ENCODE measurements at places on chromosomes 5 and 9.

- peak; percentile 37 for DNase-seq
Measured at GRCh38 chr9:100473276-100474081, 530 bp downstream of the TMEFF1 start.

- no peak for DNase-seq
Measured at GRCh38 chr9:75181750-75182149, 93.4 kb downstream of the OSTF1 start.

- DNase-seq = no peak
Measured at GRCh38 chr5:2699686-2700085, 51.8 kb downstream of the IRX2 start.

DNA sequence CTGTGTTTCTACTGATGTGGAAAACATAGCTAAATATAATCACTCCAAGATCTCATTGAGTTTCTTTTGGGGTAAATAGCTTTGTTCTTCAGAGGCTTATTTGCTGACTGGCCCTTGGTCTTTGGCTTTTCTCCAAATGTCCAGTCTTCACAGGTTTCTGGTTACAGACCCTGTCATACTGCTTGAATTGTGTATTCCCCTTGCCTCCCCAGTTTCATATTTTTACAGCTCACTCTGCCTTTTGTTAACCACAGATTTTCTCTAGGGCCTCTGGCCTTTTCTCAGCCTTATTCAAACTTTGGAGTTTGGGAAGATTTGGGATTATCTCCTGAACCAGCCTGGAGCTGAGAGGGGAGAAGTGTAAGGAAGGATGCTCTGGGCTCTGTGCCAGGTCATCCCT lies 23.9 kb downstream of the ISOC1 start:
- DNase-seq = no peak

DNA sequence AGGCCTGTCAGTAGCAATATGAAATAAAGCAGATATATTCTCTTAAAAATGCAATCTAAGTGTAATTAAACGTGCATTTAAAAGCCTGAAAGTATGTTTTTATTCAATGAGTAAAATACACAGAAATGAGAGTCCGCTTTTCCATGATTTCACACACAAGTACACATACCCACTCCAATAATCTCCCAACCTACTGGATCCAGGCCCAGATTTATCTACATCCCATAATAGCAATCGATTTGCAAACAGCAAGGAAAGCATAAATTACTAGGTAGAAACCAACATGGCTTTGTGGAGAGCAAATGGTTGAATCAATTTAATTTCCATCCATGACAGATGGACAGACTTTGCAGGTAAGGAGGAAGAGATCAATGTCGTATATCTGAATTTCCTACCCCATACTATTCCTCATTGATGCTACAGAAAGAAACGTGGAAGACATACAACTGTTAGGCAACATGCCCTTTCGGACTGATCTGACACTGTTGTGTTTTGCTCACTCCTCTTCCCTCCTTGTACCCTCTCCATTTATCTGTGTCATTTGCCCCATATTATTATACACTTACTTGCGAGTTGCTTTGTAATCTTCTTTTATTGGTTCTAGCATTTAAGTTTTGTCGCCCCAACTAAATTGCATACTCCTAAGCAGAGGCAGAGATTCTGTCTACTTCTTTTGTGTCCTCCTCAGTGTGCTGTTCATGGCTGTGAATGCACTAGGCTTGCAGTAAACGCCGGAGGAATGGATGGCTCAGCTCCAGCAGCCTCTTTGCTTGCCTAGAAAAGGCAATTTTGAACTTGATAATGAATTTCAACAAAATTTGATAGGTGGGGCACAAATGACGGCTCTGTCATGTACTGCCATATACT lies 133.6 kb downstream of the NFIB start:
- no peak for DNase-seq

DNA sequence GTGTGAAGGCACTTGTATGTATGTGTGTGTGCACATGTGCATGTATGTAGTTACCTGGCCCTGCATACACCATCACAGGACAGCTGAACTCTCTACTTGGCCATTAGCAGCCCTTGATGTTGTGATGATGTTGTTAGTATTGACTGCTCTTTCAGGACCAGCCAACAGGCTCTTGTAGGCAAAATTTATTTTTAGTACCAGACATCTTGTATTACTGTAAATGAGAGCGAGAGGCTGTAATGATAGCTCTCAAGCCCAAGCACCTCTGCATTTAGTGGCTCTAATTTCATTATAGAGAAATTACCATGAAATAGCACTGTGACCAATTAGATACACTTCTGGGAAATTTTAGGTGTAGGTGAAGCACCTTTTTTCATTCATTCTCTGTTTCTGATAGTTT lies 158.0 kb downstream of the SMARCA2 start:
- DNase-seq = no peak

GRCh38 chr9:118321788-118322187 lies 617.6 kb downstream of the TLR4 start:
- DNase-seq = no peak

- DNase-seq = no peak
Measured at GRCh38 chr9:113222482-113222841, 1.1 kb downstream of the SLC31A1 start.

DNA sequence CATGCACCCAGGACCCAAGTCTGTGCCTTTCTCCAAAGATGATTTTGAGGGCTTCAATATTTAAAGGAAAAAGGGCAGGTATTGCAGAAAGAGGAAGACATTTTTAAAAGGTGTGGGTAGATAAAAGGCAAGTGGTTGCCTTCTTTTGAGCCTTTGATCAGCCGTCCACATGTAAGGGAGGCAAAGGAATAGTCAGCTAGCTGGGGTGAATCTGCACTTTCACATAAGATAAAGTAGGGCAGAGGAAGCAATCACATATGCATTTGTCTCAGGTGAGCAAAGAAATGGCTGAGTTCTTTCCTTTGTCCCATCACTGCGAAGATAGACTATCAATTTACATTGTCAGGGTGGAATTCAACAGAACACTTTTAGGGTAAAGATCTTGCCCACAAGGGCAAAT lies 19.9 kb downstream of the MGAT1 start:
- no peak for DNase-seq

- no peak for DNase-seq
Measured at GRCh38 chr9:100785946-100786345, 208.1 kb downstream of the CAVIN4 start.

DNA sequence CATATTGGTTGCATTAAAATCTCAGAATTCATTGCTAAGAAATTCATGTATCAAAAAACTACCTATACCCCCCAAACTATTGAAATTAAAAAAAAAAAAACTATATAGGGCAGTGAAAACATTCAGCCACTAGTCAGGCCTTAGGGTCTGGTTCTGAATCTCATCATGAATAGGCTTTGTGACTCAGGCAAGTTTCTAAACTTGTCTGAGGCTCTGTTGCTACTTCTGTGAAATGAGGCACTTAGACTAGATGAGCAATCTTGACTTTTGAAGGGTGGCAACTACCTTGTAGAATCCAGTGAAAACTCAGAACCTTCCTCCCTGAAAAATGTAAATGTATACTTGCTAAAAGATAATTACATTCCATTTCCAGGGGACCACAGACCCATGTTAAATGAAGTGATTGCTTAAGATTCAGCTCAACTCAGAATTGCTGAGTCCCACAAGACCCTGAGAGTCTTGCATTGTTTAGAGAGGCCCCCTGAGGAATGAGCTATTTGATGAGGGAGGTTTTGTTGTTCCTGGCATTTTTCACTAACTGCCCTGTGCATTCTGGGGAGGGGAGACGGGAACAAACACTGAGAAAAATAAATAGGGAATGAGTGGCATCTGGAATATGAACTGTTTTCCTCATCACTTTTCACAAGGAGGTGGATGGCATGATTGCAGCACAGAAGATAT lies 29.5 kb downstream of the RAI14 start:
- no peak for DNase-seq

DNA sequence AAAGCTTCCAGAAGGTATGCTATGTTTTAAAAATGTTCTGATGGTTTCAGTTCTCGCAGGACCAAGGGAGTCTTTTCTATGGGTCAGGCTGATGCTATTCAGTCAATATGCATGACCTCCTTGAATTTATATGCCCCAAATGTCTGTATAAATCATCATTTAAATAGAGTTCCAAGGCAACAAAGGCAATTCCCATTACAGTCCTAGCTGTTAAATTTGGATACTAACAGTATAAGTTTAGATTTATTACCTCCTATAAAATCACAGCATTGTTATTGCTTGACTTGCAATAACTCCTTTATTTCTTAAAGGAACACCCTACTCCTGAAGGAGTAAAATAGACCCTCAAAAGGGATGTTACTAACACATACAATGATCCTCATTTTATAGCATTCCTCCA lies 387.7 kb upstream of the CHD1 start:
- no peak for DNase-seq

DNA sequence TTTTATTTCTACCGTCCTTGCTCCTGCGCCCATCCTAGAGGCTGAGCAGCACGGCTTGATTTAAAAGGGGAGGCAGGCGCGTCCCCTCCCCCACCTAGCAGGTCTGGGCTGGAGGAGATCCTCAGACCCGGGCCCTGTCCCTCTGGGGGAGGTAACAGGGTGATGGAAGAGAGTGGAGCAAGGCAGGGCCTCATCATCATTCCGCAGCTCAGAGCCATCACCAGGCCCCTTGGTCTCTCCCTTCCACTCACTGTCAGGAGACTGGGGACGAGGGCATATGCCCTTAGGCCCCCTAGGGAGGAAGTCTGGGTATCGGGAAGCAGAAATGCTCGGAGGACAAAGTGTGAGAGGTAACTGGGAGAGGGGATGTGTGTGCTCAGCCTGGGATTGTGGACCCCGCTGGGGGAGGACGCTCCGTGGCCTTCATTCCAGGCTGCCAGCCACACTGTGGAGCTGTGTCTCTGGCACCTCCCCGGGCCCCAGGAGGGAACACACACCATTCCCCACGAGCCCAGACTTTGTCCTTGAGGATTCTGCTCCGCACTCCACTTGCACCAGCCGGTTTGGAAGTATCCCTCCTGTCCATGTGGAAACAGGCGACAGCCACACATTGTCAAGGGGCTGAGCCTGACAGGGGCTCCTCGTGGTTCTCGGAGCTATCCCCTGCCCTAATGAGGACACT lies 761 bp downstream of the REEP2 start:
- no peak for DNase-seq

GRCh38 chr5:90476391-90476790 lies 1.7 kb downstream of the POLR3G start:
- DNase-seq = peak; percentile 29

DNA sequence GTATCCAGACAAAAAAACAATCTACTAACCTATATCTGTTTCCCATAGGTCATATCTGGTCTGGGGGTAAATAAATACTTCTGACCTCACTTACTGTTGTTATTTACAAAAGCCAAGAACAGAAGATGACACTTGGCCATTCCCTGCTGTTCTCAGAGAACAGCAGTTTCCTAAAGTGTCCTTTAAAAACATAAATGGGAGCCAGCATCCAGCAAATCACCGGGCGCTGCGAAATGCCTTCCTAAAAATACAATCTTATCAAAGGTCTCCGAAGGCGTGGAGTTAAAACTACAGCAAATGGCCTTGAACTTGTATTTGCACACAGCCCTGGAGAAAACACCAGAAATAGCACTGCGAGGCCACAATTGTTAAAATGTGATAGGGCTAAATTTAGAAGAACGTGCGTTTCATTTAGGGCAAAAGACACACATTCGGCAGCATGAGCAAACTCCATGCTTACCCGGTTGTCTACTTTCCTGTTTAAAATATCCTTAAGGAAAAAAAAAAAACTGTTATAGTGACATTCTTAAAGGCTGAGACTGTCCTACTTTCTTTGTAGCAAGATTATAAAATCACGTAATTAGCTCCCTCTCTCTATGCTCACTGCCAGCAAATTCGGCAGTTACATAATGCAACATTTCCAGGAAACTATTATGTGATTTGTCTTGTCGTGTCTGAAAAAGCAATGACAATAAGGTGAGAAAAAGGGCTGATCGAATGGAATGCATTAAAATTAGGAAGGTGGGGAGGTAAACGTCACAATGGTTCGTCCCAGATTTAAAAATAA lies 1.5 kb downstream of the NFIL3 start:
- no peak for DNase-seq

GRCh38 chr9:129351058-129351641 lies 173.1 kb upstream of the IER5L start:
- DNase-seq = no peak

GRCh38 chr9:73133921-73134407 lies 17.7 kb upstream of the ANXA1 start:
- no peak for DNase-seq

GRCh38 chr5:110032376-110032775 lies 342.6 kb downstream of the MAN2A1 start:
- DNase-seq = no peak

DNA sequence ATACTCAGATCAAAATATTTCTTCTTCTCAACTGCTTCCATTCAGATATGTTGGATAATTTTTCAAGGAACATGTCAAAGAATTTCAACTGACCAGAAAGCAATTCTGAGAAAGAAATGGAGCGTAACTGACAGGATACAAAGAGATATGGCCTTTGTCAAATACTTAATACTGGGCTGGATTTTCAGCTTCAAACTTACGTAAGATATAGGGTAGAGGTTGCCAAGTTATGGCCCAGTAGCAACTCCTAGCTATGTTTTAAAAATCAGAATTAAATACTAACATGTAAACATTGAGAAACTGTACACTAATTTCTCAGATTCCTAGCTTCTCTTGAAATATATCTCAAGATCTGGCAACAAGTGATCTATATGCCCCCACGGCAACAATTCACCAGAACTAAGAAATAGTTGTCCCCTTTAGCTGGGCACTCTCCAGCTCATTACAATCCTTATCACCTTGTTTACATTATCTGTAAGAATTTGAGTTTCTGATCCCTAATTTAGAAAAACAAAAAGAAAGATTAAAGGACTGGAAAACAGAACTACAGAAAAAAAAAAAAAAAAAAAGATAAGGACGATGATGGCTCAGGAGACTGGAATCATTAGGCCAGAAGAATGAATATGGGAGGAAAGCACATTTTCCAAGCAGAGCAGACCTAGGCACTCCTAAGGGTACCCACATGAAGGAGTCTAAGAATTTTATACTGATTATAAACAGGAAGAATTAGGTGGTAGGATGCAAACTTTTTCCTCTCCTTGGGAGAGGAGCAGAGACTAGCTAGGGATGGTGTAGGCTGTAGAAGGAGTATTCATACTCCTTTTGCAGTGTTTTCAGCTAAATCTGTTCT lies 23.0 kb downstream of the INIP start:
- no peak for DNase-seq

DNA sequence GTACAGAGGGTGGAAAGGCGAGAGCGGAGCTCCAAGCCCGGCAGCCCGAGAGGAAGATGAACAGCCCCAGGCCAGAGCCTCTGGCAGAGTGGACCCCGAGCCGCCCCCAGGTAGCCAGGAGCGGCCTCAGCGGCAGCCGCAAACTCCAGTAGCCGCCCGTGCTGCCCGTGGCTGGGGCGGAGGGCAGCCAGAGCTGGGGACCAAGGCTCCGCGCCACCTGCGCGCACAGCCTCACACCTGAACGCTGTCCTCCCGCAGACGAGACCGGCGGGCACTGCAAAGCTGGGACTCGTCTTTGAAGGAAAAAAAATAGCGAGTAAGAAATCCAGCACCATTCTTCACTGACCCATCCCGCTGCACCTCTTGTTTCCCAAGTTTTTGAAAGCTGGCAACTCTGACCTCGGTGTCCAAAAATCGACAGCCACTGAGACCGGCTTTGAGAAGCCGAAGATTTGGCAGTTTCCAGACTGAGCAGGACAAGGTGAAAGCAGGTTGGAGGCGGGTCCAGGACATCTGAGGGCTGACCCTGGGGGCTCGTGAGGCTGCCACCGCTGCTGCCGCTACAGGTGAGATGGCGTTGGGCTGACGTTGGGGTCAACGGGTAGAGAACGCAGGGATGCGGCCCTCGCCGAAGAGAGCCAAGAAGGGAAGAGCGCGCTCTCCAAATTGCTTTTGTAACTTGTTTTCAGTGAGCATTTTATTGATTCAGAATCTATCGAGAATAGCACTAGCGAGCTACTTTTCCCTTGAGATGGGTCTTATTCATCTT lies at the start of gene PTGER4:
TSS of gene PTGER4 (plus strand) at position 3 of the 769 bp plus-strand sequence. CDS start 1,079 bp downstream, outside the sequence.
- DNase-seq = no peak
